ENCODE measurements at places on chromosomes 3 and 15. TPM values are rescaled to one million over a fixed set of nuclear protein-coding genes. Genes with fewer than 3 reads are reported as not detected.

The CD96 gene
- 147 TPM for total RNA-seq

The RFX7 gene
- total RNA-seq = 30.5 TPM

DNA sequence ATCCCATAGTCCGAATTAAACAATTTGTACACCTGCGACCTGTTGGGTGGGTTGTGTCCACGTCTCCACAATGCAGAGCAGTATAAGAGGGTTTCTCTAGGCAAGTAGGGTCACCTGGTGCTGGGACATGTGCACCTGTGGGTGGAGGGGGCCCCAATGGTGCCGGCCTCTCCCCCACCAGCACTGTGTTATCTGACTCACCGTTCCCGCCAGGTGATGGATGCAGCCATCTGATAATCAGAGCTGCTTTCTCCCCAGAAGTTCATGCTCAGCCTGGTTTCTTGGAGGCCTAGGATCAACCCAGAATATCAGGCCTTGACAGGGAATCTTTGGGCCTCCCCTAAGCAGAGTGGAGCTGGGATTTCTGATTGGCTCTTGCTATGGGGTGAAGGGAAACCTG, 86.0 kb downstream of the DNAJB8 start:
- no peak for DNase-seq
- peaks cover 6% of the 10 kb centered on the region for H3K4me1 ChIP-seq
- no peak overlapping the region for H3K27ac ChIP-seq

- H3K27me3 ChIP-seq = peaks cover 2% of the 10 kb centered on the region
- H3K36me3 ChIP-seq = no peaks in the 10 kb centered on the region
- no peaks in the 10 kb centered on the region for H3K4me1 ChIP-seq
Measured at GRCh38 chr15:40245666-40246450, 7.0 kb downstream of the PAK6 start.

GRCh38 chr15:64398575-64398974, 10.9 kb downstream of the TRIP4 start:
- H3K27ac ChIP-seq = no peak overlapping the region
- peaks cover 30% of the 10 kb centered on the region for H3K36me3 ChIP-seq
- no peak for DNase-seq
- no peak overlapping the region for H3K4me3 ChIP-seq
- H3K27me3 ChIP-seq = no peaks in the 10 kb centered on the region

GRCh38 chr3:124315215-124316033, 323.5 kb upstream of the ROPN1 start:
- no peaks in the 10 kb centered on the region for H3K36me3 ChIP-seq
- H3K27me3 ChIP-seq = peaks cover 7% of the 10 kb centered on the region
- no peaks in the 10 kb centered on the region for H3K4me1 ChIP-seq
- no peak for DNase-seq

DNA sequence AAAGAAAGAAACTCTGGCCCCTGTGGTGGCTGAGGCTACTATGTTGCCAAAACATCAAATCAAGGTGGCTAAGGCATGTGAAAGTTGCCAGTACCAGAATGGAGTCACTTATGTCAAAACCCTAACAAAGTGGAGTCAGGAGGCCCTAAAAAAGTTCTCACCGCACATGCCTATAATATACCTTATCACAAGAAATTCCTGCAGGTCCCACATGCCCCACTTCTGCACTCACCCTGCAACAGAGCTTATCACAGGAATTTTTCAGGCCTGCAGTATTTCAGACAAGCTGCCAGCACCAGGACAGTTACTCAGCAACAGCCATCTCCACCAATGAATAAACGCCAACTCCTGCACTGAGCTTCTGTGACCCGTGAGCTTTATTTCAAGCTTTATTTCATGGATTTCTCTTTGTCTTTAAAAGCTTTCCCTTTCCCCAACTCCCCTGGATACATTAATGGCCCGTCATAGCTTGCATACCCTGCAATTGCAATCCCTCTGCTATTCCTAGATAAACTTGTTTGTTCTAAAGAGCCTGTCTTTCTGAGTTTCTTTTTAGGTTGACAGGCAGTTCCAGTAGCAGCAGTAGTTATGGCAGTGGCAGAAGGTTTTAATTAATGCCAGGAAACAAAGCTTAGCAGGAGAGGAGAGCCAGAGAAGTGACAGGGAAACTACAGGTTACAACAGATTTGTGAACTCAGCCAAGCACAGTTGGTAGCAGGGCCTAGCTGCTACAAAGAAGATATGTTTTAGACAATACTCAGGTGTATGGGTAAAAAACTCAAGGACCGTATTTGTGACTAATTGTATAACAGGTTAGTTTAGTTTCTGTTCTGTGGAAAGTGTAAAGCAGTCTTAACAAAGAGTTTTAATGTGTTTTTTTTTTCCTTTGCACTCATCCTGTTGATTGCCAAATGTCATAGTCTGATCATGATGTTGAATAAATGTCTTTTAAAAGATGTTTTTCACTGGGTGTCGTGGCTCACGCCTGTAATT, 15.9 kb upstream of the TMEM42 start:
- no peak overlapping the region for H3K4me3 ChIP-seq
- DNase-seq = no peak
- no peak overlapping the region for H3K27ac ChIP-seq
- H3K36me3 ChIP-seq = peaks cover 37% of the 10 kb centered on the region
- H3K27me3 ChIP-seq = no peaks in the 10 kb centered on the region
- no peaks in the 10 kb centered on the region for H3K4me1 ChIP-seq

- no peak overlapping the region for H3K4me3 ChIP-seq
- no peak for DNase-seq
- H3K4me1 ChIP-seq = no peaks in the 10 kb centered on the region
- no peak overlapping the region for H3K27ac ChIP-seq
- no peaks in the 10 kb centered on the region for H3K36me3 ChIP-seq
Measured at GRCh38 chr15:69987492-69988489, 109.9 kb downstream of the TLE3 start.
